ENCODE measurements at places on chromosomes 11 and 22.

GRCh38 chr22:21657360-21658032 is 8.3 kb upstream of the PPIL2 start:
- DNase-seq = no peak

GRCh38 chr22:47277531-47277930 is 515.1 kb downstream of the TBC1D22A start:
- no peak for DNase-seq

DNA sequence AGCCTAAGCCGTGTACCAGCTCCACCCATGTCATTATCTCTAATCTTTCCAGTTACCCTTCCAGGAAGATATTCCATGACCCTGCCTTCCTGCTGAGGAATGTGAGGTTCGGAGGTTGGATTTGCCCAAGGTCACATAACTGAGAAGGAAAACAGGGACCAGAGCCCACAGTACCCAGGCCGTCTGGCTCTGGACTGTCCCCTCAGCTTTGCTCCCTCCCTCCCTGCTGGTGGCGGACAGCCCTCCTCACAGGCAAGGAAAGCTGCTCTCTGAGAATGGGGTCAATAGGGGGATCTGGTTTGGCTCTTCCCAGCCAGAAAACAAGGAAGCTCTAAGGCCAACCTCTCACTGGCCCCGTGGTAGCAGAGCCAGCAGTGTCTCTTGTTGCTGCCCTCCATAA is 63.3 kb downstream of the SYN3 start:
- no peak for DNase-seq

DNA sequence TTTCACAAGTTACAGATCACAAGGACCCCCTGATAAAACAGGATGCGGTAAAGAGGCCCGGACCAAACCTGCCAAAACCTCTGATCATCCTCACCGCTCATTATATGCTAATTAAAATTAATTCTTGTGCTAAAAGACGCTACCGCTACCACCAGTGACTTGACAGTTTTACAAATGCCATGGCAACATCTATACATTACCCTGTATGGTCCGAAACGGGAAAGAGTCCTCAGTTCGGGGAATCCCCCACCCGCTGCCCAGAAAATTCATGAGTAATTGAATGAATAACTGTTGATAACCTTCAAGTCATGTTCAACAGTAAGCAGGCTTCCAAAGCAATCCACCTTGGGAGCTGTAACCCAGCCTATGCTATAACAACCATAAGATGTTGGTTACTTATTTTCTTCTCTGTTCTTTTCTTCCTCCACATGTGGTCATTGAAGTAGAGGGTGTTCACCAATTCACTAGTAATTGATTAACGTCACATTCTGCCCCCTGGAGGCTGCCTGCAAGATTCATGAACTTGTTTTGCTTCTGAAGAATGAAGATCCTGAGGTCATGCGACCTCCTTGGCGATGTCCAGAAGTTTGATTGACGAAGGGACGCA is 20.6 kb downstream of the APOBEC3H start:
- peak; percentile 20 for DNase-seq

GRCh38 chr11:11476971-11477645 is 124.1 kb upstream of the CSNK2A3 start:
- no peak for DNase-seq

GRCh38 chr22:47041271-47042115 is 279.0 kb downstream of the TBC1D22A start:
- no peak for DNase-seq

DNA sequence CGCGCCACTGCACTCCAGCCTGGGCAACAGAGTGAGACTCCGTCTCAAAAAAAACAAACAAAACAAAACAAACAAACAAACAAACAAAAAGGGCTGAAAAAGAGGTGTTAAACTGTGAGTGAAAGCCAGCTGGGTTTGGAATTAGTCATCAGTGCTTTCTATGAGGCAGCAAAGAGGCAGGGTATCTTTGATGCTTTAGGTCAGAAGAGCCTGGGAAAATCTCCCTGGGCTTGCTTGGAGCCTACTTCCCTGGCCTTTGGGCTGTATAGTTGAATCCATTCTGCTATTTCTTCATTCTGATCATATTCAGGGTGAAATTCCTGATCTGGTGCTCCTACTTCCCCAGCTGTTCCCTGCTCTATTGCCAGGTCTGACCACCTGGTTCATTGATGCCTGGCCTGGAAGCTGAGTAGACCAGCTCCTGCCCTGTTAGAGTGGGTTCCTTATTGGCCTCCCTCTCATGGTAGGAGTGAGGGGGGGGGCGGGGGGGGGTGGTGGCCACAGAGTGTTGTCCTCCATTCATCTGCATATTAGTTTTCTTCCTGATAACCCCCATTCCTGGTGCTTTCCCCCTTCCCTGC is 65.6 kb downstream of the INSC start:
- DNase-seq = no peak

DNA sequence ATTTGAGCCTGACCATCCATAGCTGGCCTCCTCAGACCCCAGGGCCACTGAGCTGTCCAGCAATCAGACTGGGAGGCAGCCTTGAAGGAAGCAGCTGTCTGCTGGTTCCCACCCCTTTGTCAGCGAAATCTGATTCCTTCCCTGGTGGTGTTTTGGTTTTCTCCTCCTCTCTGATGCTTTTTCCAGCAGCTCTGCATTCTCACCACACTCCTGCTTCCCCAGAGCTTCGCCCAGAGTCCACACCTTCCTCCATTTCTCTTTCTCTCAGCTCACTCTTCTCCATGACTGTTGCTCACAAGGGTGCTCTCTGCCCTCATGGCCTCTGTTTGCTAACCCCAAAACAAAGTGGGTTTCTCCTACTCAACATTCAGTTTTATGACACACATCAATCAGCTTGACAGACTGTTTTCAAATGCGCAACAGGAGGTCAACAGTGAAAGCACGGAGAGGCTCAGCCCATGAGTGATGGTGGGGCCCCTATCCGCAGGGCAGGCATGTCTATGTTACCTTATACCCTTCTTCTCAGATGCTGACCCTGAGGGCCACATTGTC is 130.6 kb upstream of the MTNR1B start:
- DNase-seq = no peak

- no peak for DNase-seq
These were observed 226.3 kb upstream of the RAG2 start for GRCh38 chr11:36824349-36824748.

DNA sequence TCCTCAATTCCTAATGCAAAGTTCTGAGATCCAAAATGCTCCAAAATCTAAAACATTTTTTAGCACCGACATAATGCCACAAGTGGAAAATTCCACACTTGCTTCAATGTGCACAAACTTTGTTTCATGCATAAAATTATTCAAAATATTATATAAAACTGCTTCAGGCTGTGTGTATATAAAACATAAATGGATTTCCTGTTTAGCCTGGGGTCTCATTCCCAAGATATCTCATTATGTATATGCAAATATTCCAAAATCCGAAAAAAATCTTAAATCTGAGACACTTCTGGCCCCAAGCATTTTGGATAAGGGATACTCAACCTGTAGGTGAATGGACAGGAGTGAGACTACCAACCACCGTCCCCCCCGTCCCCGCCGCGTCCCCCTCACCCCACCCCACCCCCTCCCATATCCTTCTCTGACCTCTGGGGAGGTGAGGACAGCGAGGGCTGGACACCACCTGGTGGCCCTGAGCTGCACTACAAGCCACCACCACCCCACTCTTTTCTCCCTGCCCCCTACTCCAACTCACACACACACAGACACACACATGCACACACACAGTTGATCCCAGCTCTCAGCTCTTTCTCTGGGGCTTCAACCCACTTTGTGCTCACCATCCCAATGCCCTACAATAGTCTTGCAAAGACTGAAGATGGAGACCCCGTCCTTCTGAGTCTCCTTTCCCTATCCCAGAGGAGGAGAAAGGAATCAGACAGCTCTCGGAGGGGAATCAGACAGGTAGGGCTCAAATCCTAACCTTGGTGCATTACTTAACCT is 101.0 kb downstream of the PDE2A start:
- DNase-seq = no peak

GRCh38 chr22:40026641-40027040 is 31.9 kb downstream of the FAM83F start:
- DNase-seq = no peak

DNA sequence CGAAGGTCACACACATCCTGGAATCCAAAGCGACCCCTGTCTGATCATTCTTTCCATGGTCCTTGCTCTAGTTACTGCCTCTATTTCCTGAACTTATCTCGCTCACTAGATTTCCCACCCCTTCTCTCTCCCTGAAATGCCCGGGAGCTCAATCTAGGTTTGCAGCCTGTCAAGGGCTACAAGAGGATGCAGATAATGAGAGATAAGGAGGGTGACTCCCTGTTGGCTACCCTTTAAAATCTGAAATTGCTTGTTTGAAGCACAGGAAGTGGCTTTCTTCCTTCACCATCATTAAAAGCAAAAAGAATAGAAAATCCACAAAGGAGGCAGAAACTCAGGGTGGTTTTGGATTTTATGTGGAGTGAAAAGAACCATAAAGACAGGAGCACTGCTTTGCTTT is 13.0 kb upstream of the FLI1 start:
- DNase-seq = no peak

DNA sequence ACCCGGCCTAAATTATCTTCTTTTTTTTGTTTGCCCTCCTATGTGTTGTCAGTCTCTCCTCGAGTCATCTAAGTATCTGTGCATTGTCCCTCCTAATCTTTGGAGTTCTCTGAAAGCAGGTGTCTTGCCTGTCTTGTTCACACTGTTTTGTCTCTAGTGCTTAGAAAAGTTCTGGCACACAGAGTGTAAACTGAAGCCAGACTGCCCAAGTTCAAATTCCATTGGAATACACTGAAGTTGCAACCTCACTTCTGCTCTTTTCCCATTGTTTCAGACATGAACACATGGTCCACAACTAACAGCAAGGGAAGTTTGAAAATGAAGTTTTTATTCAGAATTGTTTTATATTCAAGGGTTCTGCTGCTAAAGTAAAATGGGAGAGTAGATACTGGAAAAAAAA is 38.7 kb downstream of the PAX6 start:
- DNase-seq = no peak

DNA sequence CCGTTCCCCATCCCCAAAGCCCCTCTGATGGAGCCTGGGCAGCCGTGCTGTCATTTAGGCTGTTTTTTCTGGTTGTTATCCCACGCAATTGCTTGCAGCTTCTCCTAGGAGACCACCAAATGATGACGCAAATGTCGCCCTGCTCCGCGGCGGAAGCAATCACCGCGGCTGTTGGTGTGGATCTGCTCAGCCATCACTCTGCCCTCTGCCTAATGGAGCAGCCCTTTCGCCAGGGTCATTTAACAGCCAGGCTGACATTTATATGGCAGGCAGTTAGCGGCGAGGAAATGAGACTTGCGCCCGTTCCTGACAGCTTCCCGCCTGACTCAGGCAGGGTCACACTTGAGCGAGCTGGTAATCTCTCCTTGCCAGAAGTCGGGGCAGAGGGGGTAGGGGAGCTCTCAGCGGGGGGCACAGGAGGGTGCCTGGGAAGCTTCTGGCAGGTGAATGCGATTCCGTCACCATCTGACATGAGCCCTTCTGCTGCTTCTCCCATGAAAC is 97.9 kb upstream of the RTL6 start:
- no peak for DNase-seq

DNA sequence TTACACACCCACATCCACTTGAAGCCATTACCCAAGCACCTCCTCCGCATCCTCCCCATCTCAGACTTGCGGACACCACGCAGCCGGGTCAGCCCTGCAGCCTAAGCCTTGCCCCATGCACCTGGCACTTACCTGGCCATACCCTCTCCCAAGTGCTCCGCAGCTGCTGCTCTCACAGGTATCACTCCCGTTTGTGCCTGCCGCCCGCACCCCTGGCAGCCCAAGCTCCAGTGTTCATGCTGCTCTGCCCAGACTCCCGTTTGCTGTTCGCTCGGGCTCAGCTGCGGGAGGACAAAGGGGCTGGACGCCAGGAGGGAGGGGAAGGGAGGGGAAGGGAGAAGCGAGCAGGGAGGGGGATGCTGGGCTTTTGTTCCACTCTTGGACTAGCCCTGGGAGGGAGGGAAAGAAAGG is at the start of gene KLHL35:
Gene KLHL35 (minus strand): TSS at position 293 of the 411 bp plus-strand sequence. CDS start 2,574 bp downstream, outside the sequence.
- DNase-seq = no peak

- DNase-seq = no peak
These were observed 174.2 kb upstream of the NCAM1 start for GRCh38 chr11:112786886-112787530.

DNA sequence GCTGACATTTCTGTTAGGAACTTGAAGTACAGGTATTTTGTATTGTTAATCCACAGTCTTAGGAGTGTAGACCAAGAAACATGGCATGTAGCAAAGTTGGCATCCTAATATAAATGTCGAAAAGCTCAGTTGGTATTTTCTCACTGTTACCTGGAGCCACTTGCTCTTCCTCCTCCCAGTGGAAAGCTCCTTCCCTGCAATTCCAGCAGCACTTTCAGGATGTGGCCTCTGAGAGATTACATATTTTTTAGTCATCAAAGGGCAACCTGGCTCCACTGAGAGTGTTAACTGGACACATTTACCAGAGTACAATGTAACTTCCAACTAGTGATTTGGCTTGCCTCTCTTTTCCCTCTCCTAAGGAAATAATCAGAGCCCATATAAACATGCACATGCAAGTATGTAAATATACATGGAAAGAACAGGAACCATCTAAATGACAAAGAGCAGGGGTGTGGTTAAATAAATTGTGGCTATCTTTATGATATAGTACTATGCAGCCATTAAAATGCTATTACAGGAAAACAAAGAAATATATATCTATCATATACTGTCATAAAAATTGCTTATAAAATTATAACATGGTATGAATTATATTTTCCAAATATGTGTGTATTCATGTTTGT is 14.3 kb upstream of the EED start:
- no peak for DNase-seq

GRCh38 chr11:125141178-125141577 is 23.4 kb upstream of the PKNOX2 start:
- DNase-seq = no peak

- DNase-seq = no peak
These were observed 31.0 kb downstream of the CECR2 start for GRCh38 chr22:17400305-17400704.

- no peak for DNase-seq
These were observed 666.6 kb downstream of the CNTN5 start for GRCh38 chr11:99687320-99687719.

- no peak for DNase-seq
These were observed 9.0 kb upstream of the RCN1 start for GRCh38 chr11:32081901-32082300.

DNA sequence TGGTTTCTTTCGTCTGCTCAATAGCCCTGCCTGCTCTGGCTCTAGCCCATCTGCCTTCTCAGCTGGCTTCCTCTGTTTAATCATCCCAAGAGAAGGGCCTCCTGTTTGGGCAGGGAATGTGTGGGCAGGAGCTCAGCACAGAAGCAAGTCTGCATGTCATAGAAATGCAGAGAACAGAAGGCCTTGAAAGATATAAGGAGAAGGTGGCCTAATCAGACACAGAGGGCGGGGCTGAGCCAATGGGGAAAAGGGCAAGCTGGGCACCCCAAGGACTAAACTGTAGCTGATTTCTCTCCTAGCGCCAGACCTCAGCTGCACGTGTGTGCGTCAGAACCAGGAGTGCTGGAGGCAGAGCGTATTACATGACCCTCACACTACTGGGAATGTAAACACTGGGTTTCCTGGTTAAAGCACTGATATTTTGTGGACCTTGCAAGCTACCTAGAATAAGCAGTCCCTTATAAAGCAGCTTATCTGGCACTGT is 7.6 kb upstream of the CCKBR start:
- no peak for DNase-seq

- no peak for DNase-seq
These were observed 4.9 kb downstream of the DERL3 start for GRCh38 chr22:23833911-23834317.
